ENCODE measurements at places on chromosomes 2 and 18.

DNA sequence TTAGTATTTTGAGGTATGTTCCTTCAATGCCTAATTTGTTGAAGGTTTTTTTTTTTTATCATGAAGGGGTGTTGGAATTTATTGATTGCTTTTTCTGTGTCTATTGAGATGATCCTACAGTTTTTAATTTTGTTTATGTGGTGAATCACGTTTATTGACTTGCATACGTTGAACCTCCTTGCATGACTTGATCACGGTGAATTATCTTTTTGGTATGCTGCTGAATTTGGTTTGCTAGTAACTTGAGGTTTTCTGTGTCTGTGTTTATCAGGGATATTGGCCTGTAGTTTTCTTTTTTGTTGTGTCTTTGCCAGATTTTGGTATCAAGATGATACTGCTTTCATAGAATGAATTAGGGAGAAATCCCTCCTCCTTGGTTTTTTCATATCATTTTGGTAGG lies 23.9 kb downstream of the CLIP4 start:
- H3K4me3 ChIP-seq = no peak overlapping the region
- no peak for DNase-seq
- H3K27ac ChIP-seq = no peak overlapping the region
- no peaks in the 10 kb centered on the region for H3K36me3 ChIP-seq

DNA sequence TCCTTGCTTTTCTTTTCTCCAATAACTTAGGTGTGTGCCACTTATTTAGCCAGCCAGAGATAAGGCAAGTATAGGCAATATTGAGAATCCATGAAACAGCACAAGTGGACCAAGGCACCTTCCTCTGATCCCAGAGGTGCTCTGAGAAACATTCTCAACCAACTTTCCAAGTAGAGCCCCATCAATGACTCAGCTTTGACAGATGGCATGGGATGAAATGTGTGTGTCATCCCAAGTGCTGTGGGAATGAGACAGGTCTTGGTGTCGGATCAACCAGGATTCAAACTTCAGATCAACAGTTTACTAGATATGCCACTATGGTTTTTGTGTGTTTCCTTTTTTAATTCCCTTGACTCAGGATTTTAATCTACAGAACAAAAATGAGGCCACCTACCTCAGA lies 164.0 kb downstream of the GRB14 start:
- no peaks in the 10 kb centered on the region for H3K36me3 ChIP-seq
- H3K27me3 ChIP-seq = no peaks in the 10 kb centered on the region
- no peaks in the 10 kb centered on the region for H3K4me1 ChIP-seq
- no peak for DNase-seq
- H3K27ac ChIP-seq = no peak overlapping the region

DNA sequence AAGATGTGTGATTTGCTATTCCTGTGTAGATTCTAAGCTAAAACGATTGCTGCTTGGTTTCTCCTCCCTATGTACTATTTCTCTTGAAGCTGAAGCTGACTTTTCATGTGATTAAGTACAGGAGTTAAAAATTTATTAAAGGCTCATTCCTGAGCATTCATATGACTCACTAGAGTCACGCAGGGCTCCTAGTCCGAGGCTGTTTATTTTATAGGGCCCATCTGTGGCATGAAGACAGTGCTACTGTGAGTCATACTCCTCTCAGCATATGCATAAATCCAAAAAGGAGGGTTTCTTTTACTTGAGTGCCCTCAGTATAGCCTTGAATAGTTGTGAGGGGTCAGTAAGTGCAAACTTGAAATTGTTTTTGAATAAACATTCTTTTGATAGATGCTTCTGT lies 378.8 kb downstream of the PTPRM start:
- no peak overlapping the region for H3K4me3 ChIP-seq
- no peaks in the 10 kb centered on the region for H3K27me3 ChIP-seq
- no peaks in the 10 kb centered on the region for H3K36me3 ChIP-seq
- no peak for DNase-seq
- no peaks in the 10 kb centered on the region for H3K4me1 ChIP-seq

- peak overlapping the region; percentile 86 for H3K27ac ChIP-seq
- peak overlapping the region; percentile 39 for H3K4me3 ChIP-seq
- no peaks in the 10 kb centered on the region for H3K27me3 ChIP-seq
- DNase-seq = no peak
Measured at GRCh38 chr2:64643838-64644457, 9.8 kb downstream of the SERTAD2 start.

DNA sequence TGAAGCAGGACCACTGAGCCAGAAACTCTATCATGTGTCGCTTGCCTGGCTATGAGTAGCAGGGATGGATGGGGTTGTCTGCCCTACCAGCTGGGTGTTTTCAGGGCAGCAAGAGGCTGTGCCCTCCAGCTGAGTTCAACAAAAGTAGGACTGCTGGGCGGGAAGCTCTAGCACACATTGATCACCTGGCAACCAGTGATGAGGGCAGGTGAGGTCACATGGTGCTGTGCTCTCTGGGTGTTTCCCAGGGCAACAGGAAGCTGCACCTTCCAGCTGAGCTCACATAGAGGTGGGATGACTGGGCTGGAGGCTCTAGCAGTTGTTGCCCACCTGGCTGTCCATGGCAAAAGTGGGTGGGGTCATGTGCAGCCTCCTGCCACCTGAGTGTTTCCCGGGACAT lies 487.3 kb upstream of the VWC2L start:
- H3K27ac ChIP-seq = no peak overlapping the region
- H3K36me3 ChIP-seq = no peaks in the 10 kb centered on the region
- no peak for DNase-seq
- H3K27me3 ChIP-seq = no peaks in the 10 kb centered on the region

DNA sequence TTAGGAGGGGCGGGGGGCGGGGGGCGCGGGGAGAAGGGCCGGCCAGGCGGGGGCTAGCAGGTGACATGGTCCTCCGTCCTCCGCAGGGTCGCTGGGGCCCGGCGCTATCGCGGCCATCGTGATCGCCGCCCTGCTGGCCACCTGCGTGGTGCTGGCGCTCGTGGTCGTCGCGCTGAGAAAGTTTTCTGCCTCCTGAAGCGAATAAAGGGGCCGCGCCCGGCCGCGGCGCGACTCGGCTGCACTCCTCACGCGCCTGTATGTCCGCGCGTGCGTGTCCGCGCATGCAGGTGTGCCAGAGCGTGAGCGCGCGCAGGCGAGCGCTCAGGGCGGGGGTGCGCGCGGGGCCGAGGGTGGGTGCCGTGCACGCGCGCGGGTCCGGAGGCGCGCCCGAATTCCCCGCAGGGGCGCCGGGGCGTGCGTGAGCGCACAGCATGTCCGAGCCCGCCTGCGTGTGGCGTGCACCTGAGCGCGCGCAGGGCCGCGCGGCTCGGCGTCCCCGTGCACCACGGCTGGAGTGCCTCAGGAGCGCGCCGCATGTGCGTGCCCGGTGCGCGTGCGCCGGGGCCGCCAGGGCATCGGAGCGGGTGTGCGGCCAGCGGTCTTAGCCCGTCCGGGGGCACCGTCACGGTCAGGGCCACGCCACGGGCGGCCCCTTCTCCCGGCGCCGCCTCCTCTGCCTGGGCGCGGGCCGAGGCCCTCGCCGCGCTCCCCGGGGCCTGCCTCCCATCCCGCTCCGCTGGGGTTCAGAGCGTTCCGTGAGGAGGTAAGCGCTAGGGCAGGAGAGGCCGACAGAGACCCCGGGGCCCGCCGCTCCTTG lies 6.3 kb downstream of the SNORC start:
- H3K27ac ChIP-seq = no peak overlapping the region
- H3K4me1 ChIP-seq = no peaks in the 10 kb centered on the region
- no peaks in the 10 kb centered on the region for H3K36me3 ChIP-seq

DNA sequence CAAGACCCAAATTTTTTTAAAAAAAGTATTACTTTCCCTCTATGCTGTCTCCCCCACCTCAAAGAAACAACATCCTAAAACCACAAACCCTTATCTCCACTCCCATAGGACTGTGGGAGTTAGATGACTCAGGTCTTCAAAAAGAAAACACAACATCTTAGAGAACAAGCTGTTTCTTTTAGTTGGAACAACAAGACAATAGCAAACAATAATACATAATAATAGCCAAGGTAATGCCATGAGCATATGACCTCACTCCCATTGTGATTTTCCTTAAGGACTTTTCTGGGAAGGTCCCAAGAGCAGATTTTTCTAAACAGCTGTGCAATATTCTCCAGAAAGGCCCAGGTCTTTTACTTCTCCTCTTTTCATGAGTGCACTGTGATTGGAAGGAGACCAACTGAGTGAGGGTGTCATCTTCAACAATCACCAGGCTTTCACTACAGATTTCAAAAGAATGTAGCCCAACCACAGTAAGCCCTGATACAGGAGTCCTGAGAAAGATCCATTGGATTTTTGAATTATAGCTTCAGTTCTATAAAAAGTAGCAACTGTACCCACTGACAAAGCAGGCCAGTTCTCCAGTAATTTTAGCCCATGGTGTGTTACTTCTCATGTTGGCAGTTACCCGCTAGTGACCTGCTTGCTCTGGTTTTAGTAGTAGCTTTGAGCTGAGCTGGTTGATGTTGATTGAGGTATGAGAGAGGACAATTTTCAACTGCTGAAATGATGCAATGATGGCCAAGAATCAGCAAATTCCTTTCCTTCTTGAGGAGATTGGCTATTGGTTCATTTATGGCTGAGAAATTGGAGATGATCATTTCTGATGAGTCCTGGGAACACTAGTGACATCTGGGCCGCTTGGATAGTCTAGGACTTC lies 144.5 kb upstream of the TCF4 start:
- H3K27ac ChIP-seq = no peak overlapping the region
- no peak for DNase-seq
- no peaks in the 10 kb centered on the region for H3K4me1 ChIP-seq
- H3K4me3 ChIP-seq = no peak overlapping the region

DNA sequence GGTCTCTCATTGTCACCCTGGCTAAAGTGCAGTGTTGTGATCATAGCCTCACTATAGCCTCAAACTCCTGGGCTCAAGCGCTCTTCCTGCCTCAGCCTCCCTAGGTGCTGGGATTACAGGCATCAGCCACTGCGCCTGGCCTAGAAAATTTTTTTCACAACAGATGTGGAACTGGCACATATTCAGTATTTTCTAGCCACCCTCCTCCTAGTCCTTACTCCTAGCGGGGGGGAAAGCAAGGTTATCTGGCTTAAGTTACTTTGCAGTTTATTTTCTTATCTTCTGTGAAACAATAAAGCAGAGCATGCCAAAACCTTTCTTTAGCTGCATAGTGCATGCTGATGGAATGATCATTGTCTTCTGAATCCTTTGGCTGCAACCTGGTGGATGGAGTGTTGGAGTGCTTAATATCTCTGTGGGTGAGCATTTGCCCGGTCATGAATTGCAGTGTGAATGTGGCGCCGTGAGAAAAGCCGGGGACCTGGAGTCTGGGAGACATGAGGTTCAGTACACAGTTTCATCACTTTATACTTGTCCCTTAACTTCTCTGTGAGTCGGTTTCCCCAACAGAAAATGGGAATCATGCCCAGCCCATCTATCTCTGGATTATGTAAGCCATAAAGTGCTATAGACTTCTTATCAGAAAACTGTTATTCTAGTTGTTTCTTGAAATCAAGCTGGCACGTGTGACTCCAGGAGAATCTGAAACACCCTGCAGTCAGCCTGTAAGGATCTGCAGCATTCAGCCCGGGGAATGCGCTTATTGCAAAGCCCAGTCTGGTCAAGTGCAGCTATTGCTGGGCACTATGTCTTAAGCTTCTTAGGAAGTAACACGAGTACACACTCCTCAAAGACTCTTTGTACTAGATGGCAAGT lies 38.2 kb upstream of the MAP3K20 start:
- H3K4me3 ChIP-seq = no peak overlapping the region
- peaks cover 3% of the 10 kb centered on the region for H3K4me1 ChIP-seq
- no peaks in the 10 kb centered on the region for H3K27me3 ChIP-seq
- H3K27ac ChIP-seq = peak overlapping the region; percentile 29
- peak; percentile 34 for DNase-seq

- H3K36me3 ChIP-seq = no peaks in the 10 kb centered on the region
- H3K4me3 ChIP-seq = no peak overlapping the region
- no peak for DNase-seq
- H3K27ac ChIP-seq = no peak overlapping the region
Measured at GRCh38 chr2:168679741-168680310, 122.6 kb upstream of the NOSTRIN start.

DNA sequence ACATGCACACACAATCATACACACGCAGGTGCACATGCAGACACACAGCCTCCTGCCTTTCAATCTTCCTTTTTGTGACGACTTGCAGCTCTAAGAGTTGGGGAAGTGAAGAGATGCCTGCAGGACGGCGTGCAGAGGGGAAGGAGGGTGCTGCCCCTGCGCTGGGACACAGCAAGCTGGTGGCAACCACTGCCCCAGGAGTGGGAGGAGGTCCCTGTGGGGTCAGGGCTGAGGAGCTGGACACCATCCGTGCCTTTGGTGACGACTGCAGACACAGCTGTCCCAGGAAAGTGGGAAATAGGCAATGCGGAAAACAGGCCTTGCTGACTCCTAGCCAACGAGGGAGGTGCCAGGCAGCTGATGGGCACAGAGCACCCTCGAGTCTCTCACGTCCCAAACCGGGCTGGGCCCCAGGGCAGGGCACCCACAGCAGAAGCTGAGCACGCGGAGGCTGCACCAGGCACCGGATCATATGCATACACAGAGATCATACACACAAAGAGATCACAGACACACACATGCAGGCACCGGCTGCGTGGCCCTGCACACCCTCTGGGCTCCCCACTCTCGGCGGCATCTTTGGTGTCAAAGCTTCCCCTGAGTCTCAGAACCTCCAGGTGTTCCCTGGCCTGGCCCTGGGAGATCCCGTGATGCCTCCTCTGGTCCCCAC lies 146.1 kb downstream of the PXDN start:
- no peaks in the 10 kb centered on the region for H3K36me3 ChIP-seq
- no peaks in the 10 kb centered on the region for H3K4me1 ChIP-seq
- no peak overlapping the region for H3K27ac ChIP-seq
- no peaks in the 10 kb centered on the region for H3K27me3 ChIP-seq
- H3K4me3 ChIP-seq = no peak overlapping the region
- no peak for DNase-seq

GRCh38 chr2:1321321-1321720 lies 91.9 kb upstream of the TPO start:
- H3K27ac ChIP-seq = no peak overlapping the region
- H3K4me3 ChIP-seq = no peak overlapping the region
- H3K27me3 ChIP-seq = no peaks in the 10 kb centered on the region
- no peaks in the 10 kb centered on the region for H3K4me1 ChIP-seq
- no peak for DNase-seq
- no peaks in the 10 kb centered on the region for H3K36me3 ChIP-seq

DNA sequence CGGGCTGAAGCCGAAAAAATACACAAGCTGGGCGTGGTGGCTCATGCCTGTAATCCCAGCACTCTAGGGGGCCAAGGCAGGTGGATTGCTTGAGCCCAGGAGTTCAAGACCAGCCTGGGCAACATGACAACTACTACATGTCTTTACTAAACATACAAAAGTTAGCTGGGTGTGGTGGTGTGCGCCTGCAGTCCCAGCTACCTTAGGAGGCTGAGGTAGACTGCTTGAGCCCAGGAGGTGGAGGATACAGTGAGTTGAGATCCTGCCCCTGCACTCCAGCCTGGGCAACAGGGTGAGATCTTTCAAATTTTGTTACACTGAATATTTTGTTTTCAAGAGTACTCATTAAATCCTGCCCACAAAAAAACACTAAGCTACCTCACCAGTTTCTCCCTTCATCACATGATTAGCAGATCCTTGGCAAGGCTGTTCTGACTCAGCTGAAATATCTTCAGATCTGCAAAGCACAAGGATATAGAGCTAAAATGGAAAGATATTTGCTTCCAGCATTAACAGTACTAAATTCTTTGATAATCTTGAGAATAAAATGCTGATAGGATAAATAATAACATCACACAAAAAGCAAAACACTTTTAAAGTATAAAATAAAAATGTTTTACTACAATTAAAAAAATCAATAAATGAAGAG lies 28.2 kb upstream of the MCM6 start:
- no peaks in the 10 kb centered on the region for H3K4me1 ChIP-seq
- H3K36me3 ChIP-seq = no peaks in the 10 kb centered on the region
- H3K27ac ChIP-seq = no peak overlapping the region
- no peak overlapping the region for H3K4me3 ChIP-seq
